M059J (cell line): ENCODE measurements at places on chromosomes 4 and X. TPM values are rescaled to one million over a fixed set of nuclear protein-coding genes. Genes with fewer than 3 reads are reported as not detected.
A peak's percentile ranks its signal among the peaks of the same experiment; 100 is the strongest.

DNA sequence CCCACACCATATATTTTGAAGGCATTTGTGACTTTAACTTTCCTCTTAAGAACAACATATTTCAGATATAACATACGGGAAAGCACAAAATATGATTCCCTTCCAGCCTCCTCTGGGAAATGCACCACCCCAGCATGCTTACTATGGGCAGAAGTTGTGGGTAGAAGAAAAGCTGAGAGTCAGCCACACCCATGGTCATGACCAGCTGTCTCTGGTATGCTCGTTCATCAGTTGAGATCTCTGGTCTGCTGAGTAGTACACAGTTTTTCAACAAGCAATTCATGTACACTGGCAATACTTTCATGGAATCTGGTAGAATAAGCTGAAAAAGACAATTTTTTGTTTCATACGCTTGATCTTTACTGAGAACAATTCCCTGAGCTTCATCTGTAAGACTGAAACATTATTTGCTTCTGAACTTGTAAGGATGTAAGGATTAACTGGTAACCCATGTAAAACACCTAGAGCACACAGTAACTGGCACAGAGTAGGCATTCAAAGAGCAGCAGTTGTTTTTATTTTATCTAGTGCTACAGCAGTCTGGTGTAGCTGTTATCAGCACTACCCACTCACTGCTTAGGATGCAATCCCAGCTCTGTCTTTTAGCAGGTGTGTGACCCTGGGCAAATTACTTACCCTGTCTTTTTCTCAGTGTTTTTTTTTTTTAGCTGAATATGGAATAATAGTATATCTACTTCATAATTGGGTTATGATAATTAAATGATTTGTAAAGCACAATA is 47.6 kb downstream of the METTL14 start:
- no peak for DNase-seq

- peak; percentile 80 for DNase-seq
Measured at GRCh38 chrX:119427024-119427794, 28.1 kb downstream of the SLC25A43 start.

GRCh38 chr4:52997132-52997416 is 135.0 kb downstream of the RASL11B start:
- no peak for DNase-seq

DNA sequence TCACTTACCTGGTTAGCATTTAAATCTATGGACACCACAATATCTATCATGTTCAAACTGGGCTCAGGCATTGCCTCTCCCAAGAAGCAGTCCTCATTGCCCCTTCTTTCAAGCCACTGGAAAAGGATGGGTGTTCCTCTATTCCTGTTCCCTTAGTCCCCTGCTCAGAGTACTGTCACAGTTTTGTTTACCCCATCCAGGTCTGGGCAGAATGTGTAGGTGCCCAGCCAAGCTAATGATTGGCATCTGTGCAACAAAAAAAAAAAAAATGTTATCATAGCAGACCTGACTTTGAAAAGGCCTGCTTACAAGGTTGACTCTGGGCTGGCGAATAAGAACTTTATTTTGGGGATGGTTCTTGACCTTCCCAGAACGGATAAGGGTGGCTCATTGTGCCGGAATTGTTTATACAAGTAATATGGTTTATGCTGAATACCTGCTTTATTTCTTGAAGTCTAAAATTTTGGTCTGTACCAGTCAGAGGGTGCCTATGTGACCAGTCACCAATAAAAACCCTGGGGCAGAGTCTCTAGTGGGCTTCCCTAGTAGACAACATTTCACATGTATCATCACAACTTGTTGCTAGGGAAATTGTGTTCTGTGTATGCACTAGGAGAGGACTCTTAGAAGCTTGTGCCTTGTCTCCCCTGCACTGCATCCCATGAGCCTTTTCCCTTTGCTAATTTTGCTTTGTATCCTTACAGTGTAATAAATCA is 47.9 kb downstream of the JADE3 start:
- DNase-seq: peak; percentile 52

TMEM271 gene
- total RNA-seq: not detected in 2 replicates

GRCh38 chr4:60721685-60722084 is 478.4 kb upstream of the ADGRL3 start:
- DNase-seq: no peak

DNA sequence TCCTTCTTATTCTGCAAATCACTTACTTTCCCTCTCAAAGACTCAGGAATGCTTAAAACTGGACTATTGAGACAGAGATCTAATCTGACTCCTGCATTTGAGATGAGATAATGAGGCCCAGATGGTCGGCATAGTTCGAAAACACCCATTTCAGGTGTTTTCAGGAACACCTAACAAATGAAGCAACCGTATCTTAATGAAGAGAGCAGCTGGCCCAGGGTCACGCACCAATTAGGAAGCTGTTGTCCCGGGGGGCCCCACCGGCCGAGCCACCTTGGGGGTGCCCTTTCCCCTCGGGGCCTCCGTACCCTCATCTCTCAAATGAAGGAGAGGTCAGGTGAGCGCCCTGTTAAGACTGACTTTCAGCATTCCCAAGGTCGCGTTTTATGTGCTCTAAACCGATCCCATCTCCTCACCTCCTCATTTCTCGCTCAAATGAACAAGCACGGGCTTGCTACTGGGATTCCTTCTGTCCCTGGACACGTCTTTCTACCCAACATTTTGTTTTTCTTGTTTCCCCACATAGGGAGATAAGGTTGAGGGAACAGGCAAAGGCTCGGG is 824 bp downstream of the LRPAP1 start:
- peak; percentile 6 for DNase-seq

SLC9B1 gene
- not detected in 2 replicates for total RNA-seq

DNA sequence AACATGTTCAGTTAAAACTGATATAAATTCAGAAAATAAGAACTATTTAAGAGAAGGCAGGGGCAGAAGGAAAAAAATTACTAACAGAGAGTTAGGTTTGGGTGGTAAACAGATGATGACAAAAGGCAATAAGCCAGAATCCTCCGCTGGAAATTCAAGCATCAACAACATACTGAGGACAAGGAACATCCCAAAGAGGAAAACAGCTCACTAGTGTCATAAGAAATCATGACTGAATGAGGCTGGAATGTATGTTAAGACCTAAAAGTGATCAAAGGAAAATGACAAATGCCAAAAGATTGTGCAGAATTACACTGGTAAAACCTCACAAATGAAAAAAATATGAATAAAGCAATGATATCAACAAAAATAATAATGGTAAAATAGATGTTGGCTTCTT is 88.4 kb downstream of the WDFY3 start:
- DNase-seq: peak; percentile 86

DNA sequence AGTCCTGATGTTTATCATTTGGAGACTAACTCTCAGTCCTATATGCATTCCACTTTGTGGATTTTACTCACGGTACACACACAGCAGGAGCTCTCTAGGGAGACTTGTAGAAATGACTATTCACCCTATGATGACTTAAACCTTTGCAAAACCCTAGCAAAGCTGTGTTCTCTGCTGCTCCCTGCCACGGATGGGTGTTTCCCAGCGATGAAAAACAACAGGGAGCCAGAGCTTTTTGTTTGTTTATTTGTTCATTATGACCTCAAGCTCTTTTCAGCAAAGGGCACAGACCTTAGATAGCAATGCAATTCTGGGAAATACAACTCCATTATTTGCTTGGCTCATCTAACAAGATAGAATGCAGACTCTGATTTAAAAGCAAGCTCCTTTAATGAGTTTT is 156.6 kb downstream of the GRIA3 start:
- peak; percentile 67 for DNase-seq

DNA sequence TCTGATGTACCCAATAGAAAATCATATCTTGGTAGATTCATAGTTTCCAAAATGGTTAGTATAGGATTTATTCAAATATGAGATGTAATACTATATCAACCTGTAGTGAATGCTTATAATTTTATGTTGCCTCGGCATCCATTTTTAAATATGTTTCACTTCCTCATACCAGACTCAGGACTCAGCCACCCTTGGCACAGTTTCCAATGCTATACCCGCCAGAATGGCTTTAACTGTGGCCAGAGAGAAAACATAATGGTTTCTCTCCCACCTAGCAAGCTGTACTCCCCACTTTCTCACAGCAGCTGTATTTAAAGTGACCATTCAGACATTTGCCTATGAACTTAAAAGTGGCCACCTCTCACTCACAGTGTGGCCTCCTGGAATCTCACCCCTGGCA is 466.6 kb upstream of the PABPC4L start:
- DNase-seq: peak; percentile 9

GRCh38 chrX:119981286-119982070 is 37.9 kb upstream of the NKAP start:
- peak; percentile 49 for DNase-seq

DNA sequence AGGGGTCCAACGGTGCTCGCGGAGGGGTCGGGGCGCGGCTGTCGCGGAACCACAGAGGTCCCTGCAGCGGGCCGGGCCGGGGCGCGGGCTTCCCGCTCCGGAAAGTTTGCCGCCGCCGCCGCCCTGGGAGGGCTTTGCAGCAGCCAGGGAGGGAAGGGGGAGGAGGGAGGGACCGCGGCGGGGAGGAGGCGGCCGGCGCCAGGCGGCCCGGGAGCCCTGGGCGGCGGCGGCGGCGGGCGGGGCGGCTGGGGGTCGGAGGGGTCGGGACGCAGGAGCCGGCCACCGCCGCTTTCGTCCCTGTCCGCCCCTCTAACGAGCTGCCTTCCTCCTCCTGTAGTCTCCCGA is 375 bp downstream of the FGFR3 start:
- DNase-seq: no peak

NAAA gene
- 0.25 and 15.2 TPM in 2 replicates for total RNA-seq

NUP62CL gene
- not detected in 2 replicates for total RNA-seq

RNF175 gene
- total RNA-seq: 1.2 TPM in 1 of 2 replicates, not detected in the other

CYTL1 gene
- total RNA-seq: 138 and 180 TPM in 2 replicates

- no peak for DNase-seq
Measured at GRCh38 chrX:1449823-1450149, 2.9 kb downstream of the ASMTL start.

S100P gene
- total RNA-seq: not detected in 2 replicates

RHOH gene
- not detected in 2 replicates for total RNA-seq

DNA sequence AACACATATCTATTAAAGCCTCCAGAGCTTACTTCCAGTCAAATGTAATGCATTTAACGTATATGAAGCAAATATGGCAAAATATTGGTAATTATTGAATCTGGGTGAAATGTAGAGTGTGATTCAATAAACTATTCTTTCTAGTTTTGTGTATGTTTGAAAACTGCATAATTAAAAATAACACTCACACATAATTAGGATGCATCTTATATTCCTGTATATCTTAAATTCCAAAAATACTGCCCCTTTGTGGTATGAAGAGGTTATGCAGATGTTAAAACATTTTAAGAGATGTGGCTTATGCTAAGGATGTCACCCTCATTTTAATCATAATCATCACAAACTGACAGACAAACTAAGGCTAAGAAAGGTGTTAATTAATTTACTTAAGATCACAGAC is 182.9 kb downstream of the COX18 start:
- no peak for DNase-seq

- DNase-seq: no peak
Measured at GRCh38 chrX:10124506-10125247, 32.1 kb upstream of the CLCN4 start.

GRCh38 chr4:99540277-99540939 is 23.4 kb downstream of the TRMT10A start:
- no peak for DNase-seq

GPRASP3 gene
- total RNA-seq: 3.8 and 8.6 TPM in 2 replicates

NSG1 gene
- 0.20 TPM in 1 of 2 replicates, not detected in the other for total RNA-seq

DNA sequence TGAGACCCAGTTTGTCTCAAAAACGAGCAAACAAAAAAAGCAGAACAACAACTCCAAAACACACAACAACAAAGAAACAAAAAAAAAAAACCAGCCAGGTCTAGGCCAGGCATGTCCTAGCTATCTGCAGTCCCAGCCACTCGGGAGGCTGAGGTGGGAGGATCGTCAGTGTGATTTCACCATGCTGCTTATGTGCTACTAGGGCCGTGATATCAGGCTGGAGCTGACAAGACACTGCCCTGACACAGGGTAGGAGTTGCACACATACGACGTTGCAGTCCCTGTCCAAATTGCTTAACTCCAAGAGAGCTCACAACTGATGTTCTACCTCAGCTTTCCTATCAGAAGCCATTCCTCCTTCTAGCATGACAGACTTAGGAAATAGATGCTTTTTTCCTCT is 204.9 kb downstream of the AASDH start:
- no peak for DNase-seq
